ENCODE measurements at places on chromosomes 7 and 10.

DNA sequence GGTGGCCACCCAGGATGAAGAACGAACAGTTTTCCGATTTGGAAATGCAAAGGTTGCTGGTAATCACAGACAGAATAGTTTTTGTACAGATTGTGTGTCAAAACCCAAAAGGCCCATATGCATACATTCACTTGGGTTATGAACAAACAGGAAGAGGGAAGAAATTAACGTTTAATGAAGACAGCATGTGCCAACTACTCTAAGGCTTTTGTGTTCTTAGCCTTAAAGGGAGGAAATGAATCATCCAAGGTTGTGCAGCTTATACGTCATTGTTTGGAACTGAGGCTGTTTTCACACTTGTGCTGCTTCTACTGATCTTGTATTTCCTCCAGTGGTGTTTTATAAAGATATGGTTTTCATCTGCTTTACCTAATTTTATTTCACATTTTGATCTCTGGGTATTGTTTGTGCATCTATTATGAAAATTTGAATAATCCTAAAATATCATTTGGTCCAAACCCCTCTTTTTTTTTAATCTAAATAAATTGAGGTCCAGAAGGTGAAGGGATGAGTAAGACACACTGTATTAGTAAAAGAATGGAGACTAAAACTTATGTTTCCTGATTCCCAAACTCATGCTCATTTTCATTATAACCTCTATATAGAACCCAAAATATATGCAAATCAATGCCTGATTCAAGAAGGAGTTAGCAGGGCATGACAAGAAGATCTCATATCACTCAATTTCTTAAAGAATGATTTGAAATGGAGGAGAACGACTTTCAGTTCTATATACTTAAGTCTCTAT is 373.1 kb downstream of the THSD7A start:
- no peak for DNase-seq

GRCh38 chr7:48251766-48252165 is 80.5 kb downstream of the ABCA13 start:
- no peak for DNase-seq

DNA sequence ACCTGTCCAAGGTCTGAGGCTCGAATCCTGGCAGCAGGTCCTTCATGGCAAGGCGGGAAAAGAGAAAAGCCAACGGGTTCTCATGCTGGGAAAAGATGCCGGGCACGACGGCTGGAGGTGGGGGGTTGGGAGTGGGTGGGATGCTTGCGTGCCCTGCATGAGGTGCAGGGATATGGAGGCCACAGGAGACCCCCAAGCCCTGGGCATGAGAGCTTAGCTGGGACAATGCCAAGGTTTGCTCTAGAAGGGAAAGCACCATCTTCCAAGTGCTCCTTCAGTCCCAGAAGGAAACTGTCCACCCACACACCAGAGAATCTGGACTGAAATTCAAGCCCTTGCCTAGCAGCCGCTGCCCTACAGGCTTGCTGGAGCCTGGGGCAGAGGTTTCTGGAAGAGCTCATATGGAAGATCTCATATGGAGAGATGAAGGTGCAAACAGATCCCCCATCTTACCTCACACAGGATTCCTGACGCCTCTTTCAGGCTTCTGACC is 64.3 kb downstream of the ZRANB1 start:
- DNase-seq = no peak

GRCh38 chr10:126481181-126481580 is 92.9 kb upstream of the ADAM12 start:
- no peak for DNase-seq

GRCh38 chr7:76225379-76225778 is 23.7 kb downstream of the SRRM3 start:
- DNase-seq = no peak

- no peak for DNase-seq
Measured at GRCh38 chr7:24025765-24026164, 258.2 kb upstream of the NPY start.

Data from stimulated activated CD4-positive, alpha-beta T cell treated with anti-CD3 and anti-CD28 coated beads, Interleukin-15, amount 100 ng/mL, for 1 hour (primary cell).